ENCODE measurements at places on chromosomes 2 and 18.

GRCh38 chr2:105739426-105739825, 5.3 kb upstream of the NCK2 start:
- DNase-seq: no peak

DNA sequence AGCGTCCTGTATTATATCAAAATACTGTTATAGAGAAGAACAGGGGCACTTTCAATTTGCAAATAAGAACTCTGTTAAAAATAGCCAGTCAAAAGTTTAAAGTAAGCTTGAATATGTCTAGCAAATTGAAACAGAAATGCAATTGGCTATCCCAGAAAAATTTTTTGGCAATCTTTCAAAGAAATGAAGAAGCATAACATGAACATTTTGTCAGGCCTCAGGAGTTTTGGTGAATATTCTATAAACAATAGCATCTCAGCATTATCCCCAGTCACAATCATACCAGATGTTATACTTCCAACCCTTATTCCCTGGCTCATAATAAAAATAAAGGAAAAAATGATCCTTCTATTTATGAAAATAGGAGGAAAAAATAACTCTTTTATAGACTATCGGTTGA, 252.4 kb downstream of the GRB14 start:
- no peak for DNase-seq

GRCh38 chr2:170213651-170214050, 35.7 kb downstream of the MYO3B start:
- DNase-seq: no peak

DNA sequence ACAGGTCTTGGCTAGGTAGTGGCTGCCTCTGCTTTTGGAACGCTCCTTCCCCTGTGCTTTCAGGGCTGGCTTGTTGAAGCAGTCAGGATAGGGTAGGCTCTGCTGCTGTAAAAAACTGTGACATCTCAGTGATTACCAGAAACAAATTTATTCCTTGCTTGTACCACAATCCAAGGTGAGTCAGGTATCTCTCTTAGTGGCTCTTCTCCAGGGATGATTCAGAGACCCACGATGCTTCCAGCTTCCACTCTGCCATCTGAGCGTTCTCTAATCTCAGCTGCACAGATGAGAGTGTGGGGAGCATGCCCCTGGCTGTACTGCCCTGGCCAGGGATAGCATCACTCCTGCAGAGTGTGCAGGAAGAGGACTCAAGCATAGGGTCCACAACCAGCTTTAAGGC, 174.9 kb downstream of the VAPA start:
- DNase-seq: no peak

GRCh38 chr18:13242797-13243196, 24.2 kb downstream of the LDLRAD4 start:
- DNase-seq: no peak

- no peak for DNase-seq
These were observed 304.5 kb downstream of the NDUFA10 start for GRCh38 chr2:239720361-239721360.

DNA sequence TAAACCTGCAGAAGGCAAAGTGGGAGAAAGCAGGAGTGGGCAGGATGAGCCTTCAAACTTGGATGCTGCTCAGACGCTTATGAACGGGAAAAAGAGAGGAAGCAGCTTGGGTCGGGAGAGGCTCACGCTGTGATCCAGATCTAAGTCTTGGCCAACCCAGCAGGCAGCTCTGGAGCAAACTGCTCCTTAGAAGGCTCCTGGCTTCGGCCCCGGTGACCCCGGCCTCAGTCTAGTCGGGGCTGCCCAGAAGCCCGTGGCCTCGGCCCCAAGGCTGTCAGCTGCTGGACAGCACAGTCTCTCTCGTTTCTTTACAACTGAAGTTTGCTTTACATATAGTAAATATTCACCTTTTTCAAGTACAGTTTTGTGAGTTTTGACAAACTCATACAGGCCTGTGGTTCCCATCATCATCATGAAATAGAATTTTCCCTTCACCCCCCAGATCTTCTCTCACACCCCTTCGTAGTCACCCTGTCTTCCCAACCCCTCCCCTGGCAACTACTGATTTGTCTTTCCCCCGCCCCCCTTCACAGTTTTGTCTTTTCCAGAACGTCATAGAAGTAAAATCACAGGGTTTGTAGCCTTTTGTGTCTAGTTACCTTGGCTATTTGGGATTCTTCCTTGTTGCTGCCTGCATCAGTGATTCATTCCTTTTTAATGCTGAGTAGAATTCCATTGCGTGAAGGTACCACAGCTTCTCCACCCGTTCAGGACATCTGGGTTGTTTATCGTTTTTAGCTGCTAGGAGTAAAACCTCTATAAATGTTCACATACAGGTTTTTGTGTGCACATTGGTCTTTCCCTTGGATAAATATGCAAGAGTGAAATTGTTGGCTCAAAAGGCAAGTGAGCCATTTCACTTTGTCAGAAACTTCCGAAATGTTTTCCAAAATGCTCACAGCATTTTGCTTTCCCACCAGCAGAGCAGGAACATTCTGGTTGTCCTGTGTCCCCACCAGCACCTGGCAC, 35.1 kb downstream of the MYO7B start:
- DNase-seq: peak; percentile 4

DNA sequence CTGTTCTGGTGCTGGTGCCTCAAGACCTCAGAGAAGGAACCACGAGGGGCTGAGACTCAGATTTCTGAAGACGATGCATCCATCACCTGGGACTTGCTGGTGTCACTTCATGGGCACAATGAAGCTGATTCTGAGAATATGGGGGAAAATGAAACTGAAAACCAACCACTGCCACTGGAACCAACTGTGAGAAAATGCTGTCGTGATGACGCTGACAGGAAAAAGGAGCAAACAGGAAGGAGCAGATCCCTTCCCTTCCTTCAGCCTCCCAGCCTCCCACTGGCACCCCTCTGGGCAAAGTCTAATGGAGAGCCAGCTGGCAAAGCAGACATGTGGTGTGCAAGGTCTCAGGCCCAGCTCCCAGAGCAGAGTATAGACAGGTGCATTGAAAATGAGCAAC, 109.7 kb downstream of the FOXI3 start:
- no peak for DNase-seq

DNA sequence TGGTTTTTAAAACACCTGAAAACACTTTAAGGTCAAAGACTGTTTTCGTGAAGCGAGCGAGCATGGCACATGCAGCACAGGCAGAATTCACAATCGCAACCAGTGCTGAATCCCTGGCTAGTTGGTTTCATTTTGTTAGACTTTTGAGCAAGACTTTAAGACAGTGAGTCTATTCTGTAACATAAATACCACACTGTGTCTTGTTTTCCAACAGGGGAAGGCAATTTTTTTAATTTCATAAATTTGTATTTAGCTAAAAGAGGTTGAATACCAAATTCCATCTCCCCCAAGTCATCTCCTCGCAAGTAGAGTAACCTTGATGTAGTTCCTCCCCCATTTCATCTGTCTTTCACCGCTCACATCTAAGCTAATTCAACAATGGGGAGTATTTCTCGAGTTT, 1.4 kb downstream of the CERKL start:
- no peak for DNase-seq

- peak; percentile 26 for DNase-seq
These were observed 50.0 kb downstream of the CPO start for GRCh38 chr2:206989311-206989710.

DNA sequence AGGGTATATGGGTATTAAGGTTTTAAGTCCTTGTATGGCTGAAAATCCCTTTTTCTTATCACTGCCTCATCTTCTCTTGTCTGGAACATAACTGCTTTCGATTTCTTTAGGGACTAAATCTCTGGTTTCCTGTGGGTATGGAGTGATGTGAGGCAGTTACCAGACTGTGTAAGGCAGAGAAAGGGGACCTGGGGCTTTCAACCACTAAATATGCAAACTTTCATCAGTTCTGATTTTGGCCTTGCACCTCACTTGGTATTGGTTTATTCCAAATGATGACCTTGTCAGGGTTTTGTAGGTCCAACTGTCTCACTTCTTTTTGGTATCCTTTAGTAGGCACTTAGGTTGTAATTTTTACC, 9.3 kb downstream of the MAP4K4 start:
- no peak for DNase-seq

GRCh38 chr2:209334188-209335017, 89.4 kb upstream of the MAP2 start:
- peak; percentile 58 for DNase-seq
